Esophagus muscularis mucosa (tissue), 4 donors: ENCODE measurements at places on chromosomes 6 and 20. TPM values are rescaled to one million over a fixed set of nuclear protein-coding genes. Genes with fewer than 3 reads are reported as not detected.

- no peak for DNase-seq
These were observed 92.5 kb upstream of the SUPT3H start for GRCh38 chr6:45470131-45470738.

GRCh38 chr6:107819217-107819616 lies 4.9 kb downstream of the SCML4 start:
- DNase-seq: no peak

DNA sequence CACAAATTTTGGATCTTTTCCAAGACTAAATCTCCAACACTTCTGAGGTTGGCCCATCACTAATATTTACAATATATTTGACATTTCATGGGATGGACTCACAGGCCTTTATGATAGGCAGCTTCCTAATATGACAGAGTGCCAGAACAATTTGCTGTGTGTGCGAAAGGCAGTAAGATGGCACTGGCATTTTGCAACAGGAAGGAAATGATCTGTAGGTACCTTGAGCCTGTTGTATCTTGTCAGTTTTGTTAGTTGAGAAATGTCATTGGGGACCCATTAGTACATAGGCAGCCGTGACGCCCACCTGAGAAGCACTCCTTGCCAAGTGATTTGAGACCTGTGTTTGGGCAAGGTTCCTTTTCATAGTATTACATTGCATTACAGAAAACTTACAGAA lies 153.4 kb upstream of the HEY2 start:
- no peak for DNase-seq

Gene CAGE1
- total RNA-seq: not detected

Gene PGBD1
- total RNA-seq: 5.8 TPM

- no peak for DNase-seq
These were observed 207.1 kb upstream of the POU3F2 start for GRCh38 chr6:98627129-98627775.
